ENCODE measurements at places on chromosomes 2 and 18.

DNA sequence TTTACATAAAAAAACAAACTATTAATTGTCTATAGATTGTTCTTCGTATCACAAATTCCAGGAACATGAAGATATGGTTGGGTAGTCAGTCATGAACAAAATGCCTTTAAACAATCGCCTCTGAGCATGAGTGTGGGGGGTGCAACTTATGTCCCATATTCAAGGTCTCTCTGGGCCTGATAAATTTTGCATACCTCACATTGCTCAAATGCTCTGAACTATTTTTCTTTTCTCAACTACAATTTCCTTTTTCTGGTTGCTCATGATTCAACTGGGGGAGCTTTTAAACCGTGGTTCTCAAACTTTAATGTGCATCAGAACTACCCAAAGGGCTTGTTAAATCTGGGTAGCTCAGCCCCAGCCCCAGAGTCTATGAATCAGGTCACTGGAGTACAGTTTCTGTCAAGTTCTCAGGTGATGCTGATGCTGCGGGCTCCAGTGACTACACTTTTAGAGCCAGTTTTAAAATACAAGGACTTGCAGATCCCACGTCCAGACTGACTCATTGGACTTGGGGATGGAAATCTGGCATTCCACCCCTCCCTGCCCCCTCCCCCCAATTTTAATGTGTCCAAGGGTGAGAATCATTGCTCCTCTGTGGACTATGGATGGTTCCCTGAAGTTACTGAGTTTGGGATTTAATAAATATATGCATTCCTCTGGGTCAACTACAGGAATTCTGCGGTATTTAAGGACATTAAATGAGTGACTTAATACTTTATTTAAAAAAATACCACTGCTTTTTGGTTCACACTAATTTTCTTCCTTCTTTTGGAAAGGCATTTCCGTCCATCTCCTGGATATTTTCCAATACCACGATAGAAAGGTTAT lies 1.5 kb upstream of the GPD2 start:
- DNase-seq: no peak

DNA sequence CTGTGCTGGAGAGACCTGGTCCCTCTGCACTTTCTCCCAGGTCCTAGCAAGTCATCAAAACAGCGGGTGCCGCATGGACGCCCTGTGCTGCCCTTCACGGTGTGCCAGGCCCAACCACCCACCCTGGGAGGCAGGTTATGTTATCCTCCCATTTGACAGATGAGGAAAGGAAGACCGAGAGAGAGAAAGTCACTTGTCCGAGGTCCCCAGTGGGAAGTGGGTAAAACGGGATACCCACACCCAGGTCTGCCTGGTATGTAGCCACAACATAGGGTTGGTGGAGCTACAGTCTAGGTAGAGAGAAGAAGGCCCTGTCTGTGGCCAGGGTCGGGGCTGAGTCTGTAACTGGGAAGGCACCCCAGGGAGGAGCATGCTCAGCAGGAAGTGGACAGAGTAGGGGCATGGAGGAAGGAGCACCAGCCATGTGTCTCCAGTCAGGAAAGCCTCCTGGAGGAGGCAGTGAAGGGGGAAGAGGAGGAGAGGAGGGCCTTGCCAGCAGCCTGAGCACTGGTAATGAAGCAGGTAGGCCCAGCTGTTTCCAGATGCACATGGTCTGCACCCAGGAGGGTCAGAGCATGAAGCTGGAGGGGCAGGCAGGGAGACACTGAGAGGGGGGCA lies 98.4 kb downstream of the ZFP36L2 start:
- no peak for DNase-seq

DNA sequence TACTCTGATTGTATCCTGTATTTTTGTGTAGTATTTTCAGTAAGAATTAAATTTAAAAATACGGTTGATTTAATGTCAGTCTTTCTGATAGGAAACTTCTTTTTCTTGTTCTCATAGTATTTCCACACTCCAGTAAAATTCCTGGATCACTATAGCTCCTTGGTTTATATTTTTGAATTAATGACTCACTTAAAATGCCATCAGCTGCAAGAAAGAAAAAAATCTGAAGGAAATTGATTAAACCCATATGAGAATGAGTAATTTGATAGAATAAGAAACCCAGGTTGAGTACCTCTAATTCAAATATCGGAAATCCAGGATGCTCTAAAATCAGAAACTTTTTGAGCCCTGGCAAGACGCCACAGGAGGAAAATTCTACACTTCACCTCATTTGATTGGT lies 186.8 kb upstream of the RND3 start:
- no peak for DNase-seq

DNA sequence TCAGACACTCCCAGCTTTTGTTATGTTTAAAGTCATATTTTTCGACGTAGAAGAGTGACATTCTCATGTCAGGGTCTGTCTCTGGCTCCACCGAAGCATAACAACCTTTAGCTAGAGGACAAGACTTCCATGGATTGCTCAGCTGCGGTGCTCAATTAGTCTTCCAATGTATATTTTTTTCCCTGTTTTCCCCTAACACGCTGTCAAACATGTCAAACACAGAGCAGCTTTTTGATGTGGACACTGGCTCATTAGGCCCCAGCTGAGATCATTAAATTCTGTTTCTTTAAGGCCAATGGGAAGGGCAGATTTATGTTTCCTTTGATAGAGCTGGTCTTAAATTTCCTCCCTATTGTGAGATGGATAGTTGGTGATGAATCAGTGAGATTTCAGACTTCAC lies 525.4 kb downstream of the PIK3C3 start:
- DNase-seq: no peak

DNA sequence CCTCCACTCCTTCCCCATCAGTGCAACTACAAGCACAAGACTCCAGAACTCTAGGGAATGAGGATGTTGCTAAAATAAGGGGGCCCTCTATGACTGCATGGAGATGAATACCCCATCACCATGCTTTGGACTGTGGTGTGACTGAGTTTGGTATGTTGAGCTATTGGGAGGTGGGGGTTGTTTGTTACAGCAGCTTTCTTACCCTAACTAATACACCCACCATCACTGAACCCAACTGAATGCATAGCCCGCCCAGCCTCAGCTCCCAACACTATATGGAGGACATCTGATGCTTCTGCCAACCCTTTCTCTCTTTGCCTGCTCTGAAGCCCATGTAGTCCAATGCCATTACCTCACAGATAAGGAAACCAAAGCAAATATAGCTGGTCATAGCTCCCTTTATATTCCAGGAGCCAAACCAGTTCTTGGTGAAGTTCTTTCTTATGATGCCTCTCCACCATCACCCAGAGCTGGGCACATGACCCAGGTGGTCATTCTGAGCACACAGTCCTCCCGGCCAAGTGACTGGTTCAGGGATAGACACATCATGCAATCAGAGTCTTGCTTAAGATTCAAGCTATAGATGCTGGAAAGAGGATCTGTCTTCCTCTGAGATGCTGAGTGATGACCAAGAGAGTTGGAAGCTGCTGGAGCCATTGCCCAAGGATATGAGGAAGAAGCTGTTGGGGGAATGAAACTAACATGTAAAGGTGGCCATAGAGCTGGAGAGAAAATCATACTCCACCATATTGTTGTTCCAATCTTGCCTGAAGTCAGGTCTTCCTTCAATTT lies 155.6 kb upstream of the HAAO start:
- no peak for DNase-seq

GRCh38 chr2:122244598-122245229 lies 489.3 kb downstream of the TSN start:
- no peak for DNase-seq

- DNase-seq: no peak
Measured at GRCh38 chr2:232521959-232522622, 1.9 kb downstream of the PRSS56 start.

DNA sequence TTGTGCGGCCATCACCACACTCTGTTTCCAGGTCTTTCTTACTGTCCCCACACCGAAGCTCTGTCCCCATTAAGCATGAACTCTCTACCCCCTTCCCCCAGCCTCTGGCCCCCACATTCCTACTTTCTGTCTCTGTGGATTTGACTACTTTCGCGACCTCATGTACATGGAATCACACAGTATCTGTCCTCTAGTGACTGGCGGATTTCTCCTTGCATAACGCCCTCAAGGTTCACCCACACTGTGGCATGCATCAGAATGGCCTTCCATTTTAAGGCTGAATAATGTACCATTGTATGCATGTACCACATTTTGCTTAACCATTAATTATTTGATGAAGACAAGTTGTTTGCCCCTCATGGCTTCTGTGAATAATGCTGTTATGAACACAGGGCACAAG lies 467.6 kb upstream of the HS6ST1 start:
- DNase-seq: no peak

GRCh38 chr2:36609507-36609906 lies 11.5 kb upstream of the FEZ2 start:
- no peak for DNase-seq
